Kidney epithelial cell (primary cell): ENCODE measurements at places on chromosomes 7 and 10. TPM values are rescaled to one million over a fixed set of nuclear protein-coding genes. Genes with fewer than 3 reads are reported as not detected.

DNA sequence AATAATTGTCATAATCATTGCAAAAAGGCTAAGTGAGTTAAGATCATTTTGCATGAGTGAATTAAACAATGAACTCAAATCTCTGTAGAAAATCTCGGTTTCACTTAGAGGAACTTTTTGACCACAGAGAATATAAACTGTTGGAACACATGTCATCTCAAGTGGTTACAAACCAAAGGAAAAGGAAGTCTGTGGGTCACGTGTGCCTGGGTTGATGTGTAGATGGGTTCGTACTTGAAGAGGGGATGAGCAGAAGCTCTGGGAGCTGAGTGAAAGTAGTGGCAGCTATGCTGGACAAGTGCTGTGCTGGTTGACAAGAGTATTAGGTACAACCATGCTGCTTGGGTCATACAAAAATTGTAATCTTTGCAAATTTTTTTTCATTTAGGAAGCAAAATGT lies 35.0 kb downstream of the GLRX3 start:
- no peak for DNase-seq

NRG3 gene
- total RNA-seq: 10.2 and 10.7 TPM in 2 replicates

DNA sequence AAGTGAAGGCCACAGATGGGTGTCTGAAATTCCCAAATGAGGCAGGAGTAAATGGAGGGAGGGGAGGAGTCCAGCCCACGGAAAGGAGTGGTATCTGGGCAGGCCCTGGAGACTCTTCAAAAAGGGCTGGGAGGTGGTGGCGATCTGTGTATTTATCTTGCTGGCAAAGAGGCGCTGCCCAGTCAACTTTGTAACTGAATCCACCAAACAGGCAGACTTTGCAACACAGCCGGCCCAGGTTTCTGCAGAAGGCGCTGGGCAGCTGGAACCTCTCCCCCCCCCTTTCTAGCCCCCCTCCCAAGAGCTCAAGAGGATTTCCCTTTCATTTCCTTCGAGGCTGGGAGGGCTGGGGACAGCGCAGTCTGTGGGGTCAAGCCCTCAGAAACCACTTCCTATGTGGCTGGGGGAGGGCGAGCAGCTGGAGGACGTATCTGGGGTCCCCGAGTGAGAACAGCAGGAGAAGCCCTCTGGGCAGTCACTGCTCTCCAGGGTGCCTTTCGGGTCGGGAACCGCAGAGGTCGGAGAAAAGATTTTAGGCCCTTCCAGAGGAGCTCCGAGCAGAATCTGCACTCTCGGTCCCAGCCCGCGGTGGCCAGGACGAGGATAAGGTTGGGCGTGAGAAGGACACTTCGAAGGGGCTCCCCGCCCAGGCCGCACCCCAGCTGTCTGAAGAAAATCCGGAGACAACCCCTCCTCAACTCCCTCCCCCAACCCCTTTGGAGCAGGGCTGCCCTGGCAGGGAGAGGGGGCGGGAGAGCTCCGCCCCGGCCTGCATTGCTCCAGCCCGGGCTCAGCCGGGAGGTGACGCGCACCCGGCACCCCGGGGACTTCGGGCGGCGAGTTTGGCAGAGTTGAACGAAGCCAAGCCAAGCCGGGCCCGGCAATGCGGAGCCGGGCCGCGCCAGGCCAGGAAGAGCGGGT lies 965 bp downstream of the ZCCHC24 start:
- DNase-seq: no peak

GRCh38 chr10:87771871-87772500 lies 46.0 kb downstream of the ATAD1 start:
- DNase-seq: no peak

- no peak for DNase-seq
Observed at GRCh38 chr10:61634746-61635145, 28.0 kb upstream of the CABCOCO1 start.
